ENCODE measurements at places on chromosomes 4 and X.

- no peak for DNase-seq
These were observed 12.5 kb downstream of the SEC24D start for GRCh38 chr4:118823471-118823870.

DNA sequence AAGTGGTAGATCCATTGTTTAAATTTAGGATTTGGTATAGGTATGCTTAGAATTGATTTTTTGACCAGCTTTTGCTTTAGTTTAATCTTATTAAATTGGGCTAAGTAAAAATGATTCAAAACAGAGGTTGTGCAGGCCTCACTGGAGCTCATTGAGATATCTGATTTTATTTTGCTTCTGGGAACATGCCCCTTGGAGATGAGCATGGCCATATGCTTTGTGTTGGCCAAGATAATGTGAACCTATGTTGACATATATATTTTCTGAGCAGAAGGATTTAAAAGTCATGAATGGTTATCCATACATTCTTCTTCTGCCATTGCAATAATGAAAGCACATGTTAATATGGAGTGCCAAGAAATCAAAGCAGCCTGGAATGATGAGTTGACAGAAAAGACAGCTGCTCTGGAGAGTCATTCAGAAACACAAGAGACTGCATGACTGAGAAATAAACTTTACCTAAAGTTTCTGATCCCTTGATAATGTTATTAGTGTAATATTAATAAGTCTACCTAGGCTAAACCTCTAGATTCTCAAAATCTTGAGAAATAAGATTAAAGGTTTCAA lies 489.7 kb upstream of the GNPDA2 start:
- no peak for DNase-seq

DNA sequence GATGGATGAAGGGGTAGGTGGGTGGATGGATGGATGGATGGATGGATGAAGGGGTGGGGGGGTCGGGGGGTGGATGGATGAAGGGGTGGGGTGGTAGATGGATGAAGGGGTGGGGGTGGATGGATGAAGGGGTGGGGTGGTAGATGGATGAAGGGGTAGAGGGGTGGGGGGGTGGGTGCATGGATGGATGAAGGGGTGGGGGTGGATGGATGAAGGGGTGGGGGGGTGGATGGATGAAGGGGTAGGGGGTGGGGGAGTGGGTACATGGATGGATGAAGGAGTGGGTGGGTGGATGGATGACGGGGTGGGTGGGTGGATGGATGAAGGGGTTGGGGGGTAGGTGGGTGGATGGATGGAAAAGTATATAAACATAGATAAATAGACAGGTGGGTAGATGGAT lies 74.2 kb downstream of the PRKX start:
- DNase-seq = no peak

DNA sequence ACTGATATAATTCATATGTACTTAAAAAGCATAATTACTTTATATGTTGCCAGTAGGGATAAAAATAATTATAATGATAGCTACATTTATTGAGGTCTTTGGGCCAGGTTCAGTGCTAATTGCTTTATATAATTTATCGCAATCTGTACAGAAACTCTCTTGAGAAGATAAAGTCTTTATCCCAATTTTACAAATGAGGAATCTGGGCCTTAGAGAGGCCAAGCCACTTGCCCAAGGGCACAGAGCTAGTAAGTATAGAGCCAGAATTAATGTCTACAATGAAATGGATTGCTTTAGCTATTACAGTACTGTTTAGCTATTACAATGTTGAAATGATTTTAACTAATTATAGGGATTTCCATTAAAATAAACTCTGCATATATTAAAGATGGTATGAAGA lies 30.6 kb upstream of the TBC1D1 start:
- DNase-seq = no peak
